Activated T-helper 1 cell treated with anti-CD3 and anti-CD28 coated beads, Interleukin-2, amount 50 U/mL, for 16 hours (primary cell): ENCODE measurements at places on chromosomes 2 and 18.
A peak's percentile ranks its signal among the peaks of the same experiment; 100 is the strongest.

GRCh38 chr2:160252278-160252887, 52.3 kb upstream of the ITGB6 start:
- no peak for DNase-seq

DNA sequence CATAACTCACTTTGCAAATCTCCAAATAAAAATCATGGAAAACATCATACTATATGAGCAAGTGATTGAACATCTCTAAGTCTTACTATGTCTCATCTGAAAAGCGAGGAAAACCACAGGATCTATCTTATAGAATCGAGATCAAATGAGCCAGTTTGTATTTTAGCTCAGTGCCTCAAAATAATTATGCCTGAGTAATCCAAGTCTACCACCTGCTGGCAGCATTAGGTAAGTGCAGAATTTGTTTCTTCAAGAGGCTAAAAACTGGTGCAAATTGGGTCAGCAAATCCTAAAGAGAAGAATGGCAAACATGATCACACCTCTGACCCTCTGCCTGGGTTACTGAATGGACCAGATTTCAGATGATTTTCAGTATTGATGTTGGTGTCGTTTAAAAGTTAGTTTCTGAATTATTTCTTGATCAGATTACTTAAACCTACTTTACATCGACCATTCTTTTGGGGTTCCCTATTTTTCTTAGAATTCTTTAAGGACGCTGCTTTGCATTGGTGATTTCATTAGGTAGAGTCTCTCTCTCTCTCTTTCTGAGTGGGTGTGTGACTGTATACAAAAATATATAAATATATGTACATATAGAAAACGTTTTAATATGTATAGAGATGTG, 12.7 kb upstream of the FHOD3 start:
- DNase-seq = no peak

- DNase-seq = peak; percentile 52
Measured at GRCh38 chr2:25822190-25823117, 55.8 kb downstream of the ASXL2 start.

DNA sequence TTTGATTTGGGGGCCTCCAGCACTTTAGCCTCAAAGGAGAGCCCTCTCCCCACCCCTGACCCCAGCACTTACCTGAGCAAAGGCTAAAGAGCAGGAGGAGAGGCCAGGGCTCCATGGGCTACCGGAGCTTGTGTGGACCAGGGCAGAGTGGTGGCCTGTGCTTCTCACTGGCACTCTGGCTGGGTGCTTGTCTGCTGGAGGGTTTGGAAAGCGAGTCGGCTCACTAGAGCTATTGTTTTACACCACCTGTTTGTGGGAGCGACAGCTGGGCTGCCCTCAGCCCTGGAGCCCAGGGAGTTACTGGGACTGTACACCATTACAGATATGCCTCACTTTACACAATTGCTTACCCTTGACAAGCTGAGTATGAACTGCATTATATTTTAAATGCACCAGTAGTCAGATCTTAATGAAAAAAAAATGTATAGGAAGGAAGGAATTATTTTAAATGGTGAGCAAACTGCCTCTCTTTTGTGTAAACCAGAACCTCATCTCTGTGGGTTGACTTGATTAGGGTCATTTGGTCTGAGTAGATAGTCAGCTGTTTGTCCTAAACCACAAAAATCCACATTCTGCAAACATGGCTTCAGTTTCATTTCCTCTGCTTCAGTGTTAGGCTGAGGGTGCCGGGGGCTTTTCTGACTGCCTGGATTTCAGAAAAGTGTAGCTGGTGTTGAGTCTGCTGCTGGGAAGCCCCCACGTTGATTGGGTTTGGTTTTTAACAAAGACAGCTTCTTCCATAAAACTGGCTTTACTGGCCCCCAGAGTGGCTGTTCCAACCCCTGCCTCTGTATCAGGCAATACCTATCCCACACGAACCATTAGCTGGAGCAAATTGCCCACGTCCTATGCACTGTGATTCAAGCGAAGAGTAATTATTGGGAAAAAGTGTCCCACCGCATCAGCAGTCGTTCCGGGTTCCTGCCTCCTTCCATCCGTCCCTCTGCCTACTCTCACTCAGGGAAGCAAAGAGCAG, at the start of gene CHRNA1:
Gene CHRNA1, minus strand, starts transcription at position 193 of the 976 bp plus-strand sequence. Its CDS starts 78 bp downstream, at position 115.
- no peak for DNase-seq

GRCh38 chr2:239285071-239285931, 115.5 kb downstream of the HDAC4 start:
- no peak for DNase-seq

DNA sequence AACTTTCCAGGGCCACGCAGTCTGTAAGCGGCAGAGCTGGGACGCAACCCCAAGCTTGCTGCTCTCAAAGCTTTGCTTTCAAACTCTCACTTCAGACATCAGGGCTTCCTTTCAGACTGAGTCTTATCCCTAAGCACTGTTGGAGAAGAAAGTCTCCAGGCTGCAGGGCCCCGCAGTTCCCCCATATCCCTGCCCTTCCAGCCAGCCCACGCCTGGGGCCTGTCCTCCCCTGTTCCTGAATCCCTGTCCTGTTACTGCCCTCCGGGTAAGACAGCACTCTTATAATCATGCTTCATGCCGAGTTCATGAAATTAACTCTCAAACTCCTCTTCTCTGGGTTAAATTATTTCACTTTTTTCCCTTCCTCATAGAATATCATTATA, 37.9 kb downstream of the HPCAL1 start:
- no peak for DNase-seq

- DNase-seq = peak; percentile 18
Measured at GRCh38 chr2:195535911-195536522, 121.0 kb upstream of the SLC39A10 start.

DNA sequence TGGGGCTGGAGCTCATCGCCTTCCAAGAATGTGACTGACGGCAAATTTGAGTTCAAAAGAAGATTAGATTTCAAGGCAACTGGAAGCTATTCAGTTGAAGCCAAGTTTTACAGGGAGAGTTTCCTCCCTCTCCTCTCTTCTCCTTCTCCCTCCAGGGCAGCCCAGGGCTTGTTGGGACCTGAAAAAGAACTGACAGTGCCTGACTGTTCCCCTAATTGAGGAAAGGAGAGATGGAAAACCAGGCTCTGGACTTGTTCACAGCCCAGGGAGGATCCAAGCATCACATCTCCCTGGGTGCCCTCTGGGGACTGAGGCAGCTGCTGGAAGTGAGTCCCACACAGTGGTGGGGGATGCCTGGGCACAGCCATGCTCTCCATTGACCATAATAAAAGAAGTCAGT, 88.1 kb downstream of the THNSL2 start:
- no peak for DNase-seq

DNA sequence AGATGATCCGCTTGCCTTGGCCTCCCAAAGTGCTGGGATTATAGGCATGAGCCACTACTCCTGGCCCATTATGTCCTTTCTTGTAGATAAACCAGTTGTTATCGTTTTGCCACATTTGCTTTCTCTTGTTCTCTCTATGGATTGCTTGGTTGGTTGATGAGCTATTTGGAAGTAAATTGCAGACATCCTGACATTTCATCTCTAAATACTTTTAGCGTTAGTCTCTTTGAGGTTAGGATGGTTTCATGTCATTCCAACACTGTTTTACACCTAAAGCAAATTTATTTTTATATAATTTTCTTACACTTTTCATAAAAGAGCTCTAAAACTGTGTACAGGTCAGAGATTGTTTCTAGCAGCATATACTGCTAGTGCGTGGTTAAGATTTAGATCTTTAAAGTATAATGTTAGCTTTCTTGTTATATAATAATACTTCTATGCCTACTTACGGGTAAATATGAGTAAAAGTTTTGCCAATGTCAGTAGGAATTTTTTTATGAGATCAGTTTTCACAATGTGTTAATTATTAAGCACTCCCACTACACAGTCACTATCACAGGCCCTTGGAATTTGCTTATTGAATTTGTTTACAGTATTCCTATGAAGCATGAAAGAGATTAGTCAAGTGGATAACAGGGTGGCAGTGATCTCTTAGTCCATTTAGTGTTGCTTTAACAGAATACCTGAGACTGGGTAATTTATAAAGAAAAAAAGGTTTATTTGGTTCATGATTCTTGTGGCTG, 10.3 kb downstream of the POLI start:
- no peak for DNase-seq

DNA sequence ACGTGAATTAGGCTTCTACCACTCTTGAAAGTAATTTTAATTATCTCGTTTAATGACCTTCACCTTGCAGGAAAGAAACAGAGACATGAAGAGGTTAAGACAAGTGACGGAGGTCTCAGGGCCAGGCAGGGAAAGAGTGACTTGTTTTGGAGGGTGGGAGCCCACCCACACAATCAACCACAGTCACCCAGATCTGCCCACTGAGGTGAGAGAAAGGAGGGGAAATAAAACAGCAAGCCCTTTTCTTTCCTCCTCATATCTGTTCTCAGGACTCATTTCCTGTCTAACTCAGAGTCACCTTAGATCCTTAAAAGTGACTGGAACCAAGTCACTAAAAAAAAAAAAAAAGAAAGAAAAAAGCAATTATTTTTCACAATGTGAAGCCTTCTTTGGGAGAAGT, 26.8 kb downstream of the ATP8B1 start:
- DNase-seq = no peak

- no peak for DNase-seq
Measured at GRCh38 chr2:197972587-197972986, 168.2 kb downstream of the PLCL1 start.

GRCh38 chr2:23096906-23097602, 287.9 kb upstream of the KLHL29 start:
- no peak for DNase-seq

DNA sequence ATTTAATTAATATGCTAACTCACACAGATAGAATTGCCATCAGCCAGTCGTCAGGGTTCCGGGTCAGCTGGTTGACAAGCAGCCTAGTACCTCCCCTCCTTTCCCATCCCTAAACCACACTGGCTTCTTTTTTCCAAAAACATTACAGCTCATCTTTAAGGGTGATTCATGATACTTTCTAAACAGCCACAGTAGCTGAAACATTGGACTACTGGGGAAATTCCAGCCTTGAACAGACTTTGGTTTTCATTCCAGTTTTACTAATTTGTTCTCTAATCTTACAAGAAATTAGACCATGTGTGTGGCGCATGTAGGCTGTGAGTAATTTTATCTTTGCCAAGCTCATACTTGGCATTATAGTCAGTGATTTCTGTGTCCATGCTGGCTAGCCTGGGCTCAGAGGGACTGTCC, 110.8 kb downstream of the FMNL2 start:
- no peak for DNase-seq

- no peak for DNase-seq
Measured at GRCh38 chr2:177984749-177985148, 87.8 kb downstream of the PDE11A start.

GRCh38 chr2:154374416-154374815, 324.1 kb upstream of the KCNJ3 start:
- DNase-seq = no peak

GRCh38 chr2:240182001-240182400, 41.5 kb upstream of the OTOS start:
- DNase-seq = no peak

DNA sequence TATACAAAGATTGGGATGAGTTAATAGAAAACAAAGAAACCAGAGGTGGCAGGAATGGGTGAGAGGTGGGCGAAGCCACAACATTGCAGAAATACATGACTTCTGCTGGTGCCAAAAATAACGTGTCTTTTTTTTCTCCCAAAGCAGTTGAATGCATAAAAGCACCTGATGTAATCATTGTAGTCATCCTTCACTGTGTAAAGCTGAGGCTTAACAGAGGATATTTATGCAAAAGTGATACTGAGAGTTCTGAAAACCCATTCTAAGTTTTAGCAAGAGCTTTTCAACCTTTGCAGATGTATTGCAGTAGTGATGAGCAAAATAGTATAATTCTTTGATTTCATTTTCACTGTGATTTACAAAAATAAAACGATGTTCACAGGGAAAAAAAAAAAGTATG, 173.0 kb downstream of the PTGR3 start:
- no peak for DNase-seq

- no peak for DNase-seq
Measured at GRCh38 chr2:125405816-125406215, 1250.1 kb upstream of the GYPC start.

DNA sequence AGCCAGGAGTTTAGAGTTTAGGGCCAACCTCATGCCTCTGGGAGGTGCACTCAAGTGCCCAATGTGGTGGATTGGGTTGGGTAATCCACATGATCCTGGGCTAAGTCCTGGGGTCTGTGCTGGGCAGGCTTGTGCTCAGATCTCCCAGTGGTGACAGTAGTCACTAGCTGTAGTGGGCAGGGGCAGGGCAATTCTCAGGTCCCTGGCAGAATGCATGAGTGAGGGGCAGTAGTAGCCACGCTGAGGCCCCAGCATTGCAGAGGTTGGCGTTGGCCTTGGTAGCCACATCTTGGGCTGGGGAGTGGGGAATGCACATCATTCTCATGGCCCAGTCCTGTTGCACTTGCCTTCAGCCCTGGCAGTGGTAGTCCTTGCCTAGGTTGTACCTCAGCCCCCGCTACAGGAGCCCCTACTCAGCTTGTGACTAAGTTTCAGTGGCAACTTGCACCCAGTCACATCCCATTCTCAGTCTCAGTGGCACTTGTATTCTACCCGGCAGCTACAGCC, 269.9 kb downstream of the GULP1 start:
- no peak for DNase-seq

DNA sequence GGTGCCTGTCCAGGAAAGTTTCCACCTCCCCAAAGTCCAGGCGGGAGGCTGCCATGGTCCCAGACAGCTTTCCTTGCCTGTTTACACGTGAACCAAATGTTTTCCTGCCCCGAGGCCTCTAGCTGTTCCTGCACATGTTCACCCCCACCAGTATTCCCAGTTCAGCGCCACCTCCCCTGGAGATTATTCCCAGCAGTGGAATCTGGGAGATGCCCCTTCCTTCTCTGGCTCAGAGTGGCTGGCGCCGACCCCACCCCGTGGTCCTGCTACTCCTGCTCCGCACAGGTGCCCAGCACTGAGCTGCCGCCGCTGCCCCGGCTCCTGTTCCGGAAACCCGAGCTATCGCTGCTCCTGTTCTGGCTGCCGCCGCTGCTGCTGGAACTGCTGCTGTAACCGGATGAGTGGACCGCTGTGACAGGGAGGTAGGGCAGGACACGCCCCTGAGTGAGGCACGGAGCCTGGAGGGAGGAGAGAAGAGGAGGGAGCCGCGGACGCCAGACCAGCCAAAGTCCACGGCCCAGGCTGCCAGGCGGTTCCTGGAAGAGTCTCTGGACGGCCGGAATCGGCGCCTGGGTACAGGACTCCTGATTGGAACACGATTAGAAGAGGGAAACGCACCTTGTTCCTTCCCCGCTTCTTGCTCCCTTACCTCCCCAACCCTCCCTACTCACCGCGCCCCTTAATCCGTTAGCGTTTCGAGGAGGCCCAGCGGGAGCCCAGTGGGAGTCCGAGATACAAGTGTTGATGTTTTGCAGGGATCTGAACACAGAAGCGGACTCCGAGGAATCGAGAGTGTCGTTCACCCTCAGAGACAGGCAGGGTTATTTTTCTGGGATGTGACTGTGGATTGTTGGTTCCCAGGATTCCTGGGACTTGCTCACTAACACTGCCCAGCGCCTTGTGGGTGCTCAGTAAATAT, at the start of gene PDE11A:
Gene PDE11A, minus strand, starts transcription at position 395 of the 919 bp plus-strand sequence. Its CDS starts 340 bp downstream, at position 55.
- no peak for DNase-seq

- DNase-seq = no peak
Measured at GRCh38 chr18:29321561-29321960, 1144.6 kb upstream of the CDH2 start.
